H9 (cell line): ENCODE measurements at places on chromosomes 2 and 18. TPM values are rescaled to one million over a fixed set of nuclear protein-coding genes. Genes with fewer than 3 reads are reported as not detected.

Gene SH3RF3
- 0.46 TPM in 2 replicates for total RNA-seq

- no peak for DNase-seq
Observed at GRCh38 chr18:36349552-36349951, 52.0 kb downstream of the FHOD3 start.

DNA sequence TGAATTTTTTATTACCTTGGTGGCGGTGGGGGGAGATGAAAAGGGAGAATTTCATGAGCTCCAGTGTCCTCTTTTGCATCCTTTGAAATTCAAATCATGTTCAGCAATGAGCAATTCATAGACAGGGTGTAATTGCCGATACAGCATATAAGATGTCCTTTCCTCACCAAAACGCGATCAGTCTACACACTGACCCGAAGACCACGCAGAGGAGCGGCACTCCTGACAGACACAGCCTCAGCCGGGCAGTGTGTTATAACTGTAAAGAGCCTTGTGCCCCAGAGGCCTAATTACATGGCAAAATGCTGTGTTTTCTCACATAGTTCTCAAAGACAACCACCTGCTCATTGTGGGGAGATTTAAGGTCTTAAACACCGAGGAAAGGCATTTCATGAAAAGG is 38.4 kb upstream of the APCDD1 start:
- DNase-seq = no peak

GRCh38 chr18:47163241-47163640 is 12.9 kb downstream of the IER3IP1 start:
- no peak for DNase-seq

Gene MLPH
- 3.4 TPM in 2 replicates for total RNA-seq

DNA sequence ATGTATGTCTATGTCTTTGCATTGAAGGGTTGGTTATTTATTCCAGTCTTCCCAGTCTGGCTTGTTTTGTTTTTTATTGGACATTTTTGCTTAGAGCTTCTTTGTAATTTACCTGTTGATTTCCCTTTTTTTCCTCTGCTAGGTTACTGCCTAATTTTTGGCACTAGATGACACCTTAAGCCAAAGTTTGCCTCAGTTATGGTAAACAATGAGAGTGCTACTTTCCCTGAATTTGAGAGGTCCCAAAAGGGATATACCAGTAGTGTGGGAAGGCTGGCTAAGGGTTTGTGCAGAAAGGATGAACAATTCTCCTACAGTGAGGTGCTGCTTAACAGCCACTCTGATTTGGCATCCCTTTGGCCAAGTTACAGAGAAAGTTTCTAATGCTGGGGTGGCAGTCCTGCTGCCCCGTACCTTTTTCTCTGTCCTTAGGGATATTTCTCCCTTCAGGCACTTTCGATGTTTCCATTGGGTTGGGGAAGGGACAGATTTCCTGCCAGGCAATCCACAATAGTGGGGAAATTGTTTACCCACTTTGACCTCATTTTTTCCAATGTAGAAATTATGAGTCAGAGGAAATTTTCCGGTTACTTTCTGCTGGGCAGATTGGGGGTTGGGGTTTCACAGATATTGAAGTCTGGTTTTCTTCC is 354.9 kb downstream of the PTPRM start:
- DNase-seq = no peak

Gene GALNT13
- total RNA-seq = 6.6 and 6.7 TPM in 2 replicates

Gene CKAP2L
- total RNA-seq = 18.8 and 23.3 TPM in 2 replicates

Gene RIT2
- 1.2 and 1.3 TPM in 2 replicates for total RNA-seq

Gene KCNE4
- total RNA-seq = 0.20 and 0.24 TPM in 2 replicates

- no peak for DNase-seq
Observed at GRCh38 chr2:119241205-119241532, 17.5 kb downstream of the STEAP3 start.

DNA sequence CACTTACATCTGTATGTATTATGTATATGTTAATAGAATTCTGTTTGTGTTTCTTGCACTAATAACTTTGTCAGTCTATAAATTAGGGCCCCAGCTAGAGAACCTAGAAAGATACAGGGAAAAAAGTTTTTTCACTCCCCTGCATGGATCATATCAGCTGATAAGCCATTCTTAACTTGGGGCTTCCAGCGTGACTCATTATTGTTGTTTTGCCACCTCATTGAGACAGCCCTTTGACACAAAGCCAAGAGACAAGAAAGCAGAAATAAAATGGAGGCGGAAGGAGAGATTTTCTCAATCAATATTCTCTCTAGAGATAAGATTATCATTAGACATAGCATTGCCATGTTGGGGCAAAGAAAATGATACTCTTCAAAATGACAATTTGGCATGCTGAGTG is 93.4 kb downstream of the AKAIN1 start:
- DNase-seq = no peak

- DNase-seq = no peak
Observed at GRCh38 chr2:118622913-118623312, 224.5 kb downstream of the EN1 start.

DNA sequence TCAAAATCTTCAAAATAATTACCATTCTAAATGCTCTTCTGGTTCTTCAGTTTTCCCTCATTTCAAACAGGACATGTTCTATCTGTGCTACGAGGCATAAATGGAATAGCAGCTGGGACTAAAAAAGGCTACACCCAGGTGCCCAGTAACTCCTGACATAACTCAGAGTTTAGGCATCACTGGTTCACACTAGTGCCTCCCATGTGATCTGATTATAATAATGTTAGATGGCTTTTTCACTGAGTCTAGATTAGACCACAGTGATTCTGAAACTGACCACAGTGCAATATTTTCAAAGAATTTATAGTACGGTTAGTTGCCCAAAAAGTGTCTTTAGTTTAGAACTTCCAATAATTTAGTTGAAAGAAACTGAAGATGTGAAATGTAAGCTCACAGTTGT is 123.3 kb downstream of the CCBE1 start:
- DNase-seq = no peak

DNA sequence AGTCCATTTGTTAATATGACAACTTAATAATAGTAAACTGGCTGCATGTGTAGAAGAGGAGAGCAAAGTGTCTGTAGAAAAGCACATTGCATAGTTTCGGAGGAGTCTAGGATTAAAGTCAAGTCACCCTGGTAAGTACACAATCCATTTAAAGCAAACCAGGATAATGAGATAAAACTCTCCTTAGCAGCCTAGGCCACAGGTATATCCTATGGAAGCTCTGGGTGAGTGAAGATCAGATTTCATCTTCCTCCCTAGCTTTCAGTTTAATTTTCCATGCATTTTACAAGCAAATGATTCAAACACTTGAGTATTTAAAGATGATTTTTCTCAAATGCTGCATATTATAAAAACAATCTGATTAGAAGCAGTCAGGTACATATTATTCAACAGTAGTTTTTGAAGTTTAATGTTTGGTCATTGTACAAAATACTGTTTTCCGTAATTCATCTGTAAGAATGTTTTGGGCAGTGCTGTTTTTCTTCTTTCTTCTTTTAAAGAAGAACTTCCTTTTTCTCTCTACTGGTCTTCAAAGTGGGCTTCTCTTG is 10.2 kb downstream of the CERS6 start:
- DNase-seq = no peak

Gene CYRIA
- total RNA-seq = 2.2 and 2.3 TPM in 2 replicates

DNA sequence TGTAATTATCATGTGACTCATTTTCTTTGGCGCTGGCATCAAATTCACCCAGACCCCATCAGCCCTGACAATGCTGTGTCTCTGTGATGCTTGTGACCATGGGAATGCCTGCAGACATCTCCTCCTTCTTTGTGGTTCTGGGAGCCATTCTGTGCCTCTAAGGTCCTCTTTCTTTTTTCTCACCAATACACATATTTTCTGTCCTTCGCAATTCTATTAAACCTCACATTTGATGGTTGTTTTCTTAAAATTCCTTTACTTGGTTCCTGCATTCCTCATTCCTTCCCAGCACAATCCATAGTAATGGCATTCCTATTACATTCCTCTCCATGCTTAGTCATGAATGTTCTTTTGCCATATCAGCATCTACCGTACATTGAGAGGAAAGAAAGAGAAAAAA is 375.3 kb downstream of the PIK3C3 start:
- no peak for DNase-seq

Gene NT5DC4
- total RNA-seq = not detected in 2 replicates

DNA sequence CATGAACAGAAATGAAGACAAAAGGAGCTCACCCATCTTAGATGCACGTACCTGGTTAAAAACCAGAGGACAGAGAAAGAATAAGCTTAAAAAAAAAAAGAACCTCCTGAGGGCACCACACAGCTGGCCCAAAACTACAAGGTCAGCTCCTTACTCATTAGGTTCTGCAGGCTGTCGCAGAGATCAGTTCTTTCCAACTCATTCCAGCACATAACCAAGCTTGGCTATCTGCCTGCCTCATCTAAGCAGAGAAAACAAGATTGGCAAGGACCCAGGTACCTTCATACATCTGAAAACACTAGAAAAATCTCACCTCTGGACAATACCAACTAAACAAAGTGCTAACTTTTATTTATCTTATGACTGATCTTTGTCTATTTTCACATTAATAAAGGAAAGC is 89.9 kb downstream of the NOL10 start:
- DNase-seq = no peak

DNA sequence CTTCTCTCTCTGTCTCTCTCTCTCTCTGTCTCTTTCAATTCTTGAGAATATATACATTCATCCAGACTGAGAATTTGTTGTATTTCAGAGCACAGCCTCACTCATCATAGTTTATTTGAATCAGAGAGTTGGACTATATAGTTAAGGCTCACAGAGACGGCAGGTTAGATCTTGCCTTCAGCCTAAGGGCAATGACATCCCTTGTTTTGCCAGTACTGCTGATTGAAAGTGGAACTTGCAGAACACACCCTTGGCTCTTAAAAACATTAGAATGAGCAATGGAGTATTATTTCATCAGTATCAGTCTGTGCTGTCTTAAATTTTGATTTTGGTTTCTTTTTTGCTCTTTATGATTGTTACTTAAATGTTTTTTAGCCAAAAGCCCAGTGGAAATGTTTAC is 62.0 kb upstream of the DSG1 start:
- DNase-seq = no peak
